ENCODE measurements at places on chromosomes 3 and 15.
A peak's percentile ranks its signal among the peaks of the same experiment; 100 is the strongest.

GRCh38 chr3:179278932-179279693, 28.2 kb upstream of the KCNMB3 start:
- DNase-seq: no peak

DNA sequence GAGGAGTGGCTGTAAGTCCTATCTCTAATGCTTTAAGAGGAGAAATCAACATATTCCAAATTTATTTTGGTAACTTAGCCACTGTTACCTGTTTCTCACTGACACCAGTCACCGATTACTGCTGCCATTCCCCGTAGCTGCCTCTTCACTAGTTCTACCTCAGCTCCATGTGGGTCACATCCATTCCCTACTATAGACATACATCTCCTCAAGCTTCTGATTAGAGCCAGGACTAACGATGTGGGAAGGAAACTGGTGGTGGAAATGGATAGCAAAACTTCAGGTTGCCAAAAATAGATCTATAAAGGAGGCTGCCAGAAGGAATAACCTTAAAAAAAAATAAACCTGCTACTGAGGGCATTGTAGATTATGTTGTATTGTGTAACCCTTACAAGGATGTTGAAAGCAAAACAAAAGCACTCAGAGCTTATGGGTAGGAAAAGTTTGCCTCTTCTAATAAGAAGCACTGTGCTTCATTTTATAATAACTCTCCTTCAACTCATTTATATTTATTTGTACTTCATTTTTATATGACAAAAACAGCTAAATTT, 56.0 kb downstream of the KAT2B start:
- no peak for DNase-seq

- DNase-seq: no peak
Observed at GRCh38 chr15:87582169-87582568, 674.4 kb downstream of the NTRK3 start.

DNA sequence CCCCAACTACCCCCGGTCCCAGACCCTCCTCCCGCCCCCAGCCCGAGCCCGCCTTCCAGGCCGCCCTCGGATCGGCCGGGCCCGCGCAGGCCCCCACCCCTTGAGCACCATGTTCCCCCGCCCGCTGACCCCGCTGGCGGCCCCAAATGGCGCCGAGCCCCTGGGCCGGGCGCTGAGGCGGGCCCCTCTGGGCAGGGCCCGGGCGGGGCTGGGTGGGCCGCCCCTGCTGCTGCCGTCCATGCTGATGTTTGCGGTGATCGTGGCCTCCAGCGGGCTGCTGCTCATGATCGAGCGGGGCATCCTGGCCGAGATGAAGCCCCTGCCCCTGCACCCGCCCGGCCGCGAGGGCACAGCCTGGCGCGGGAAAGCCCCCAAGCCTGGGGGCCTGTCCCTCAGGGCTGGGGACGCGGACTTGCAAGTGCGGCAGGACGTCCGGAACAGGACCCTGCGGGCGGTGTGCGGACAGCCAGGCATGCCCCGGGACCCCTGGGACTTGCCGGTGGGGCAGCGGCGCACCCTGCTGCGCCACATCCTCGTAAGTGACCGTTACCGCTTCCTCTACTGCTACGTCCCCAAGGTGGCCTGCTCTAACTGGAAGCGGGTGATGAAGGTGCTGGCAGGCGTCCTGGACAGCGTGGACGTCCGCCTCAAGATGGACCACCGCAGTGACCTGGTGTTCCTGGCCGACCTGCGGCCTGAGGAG, 472 bp downstream of the CHST14 start:
- no peak for DNase-seq

GRCh38 chr15:85589851-85590250, 204.9 kb downstream of the KLHL25 start:
- no peak for DNase-seq

DNA sequence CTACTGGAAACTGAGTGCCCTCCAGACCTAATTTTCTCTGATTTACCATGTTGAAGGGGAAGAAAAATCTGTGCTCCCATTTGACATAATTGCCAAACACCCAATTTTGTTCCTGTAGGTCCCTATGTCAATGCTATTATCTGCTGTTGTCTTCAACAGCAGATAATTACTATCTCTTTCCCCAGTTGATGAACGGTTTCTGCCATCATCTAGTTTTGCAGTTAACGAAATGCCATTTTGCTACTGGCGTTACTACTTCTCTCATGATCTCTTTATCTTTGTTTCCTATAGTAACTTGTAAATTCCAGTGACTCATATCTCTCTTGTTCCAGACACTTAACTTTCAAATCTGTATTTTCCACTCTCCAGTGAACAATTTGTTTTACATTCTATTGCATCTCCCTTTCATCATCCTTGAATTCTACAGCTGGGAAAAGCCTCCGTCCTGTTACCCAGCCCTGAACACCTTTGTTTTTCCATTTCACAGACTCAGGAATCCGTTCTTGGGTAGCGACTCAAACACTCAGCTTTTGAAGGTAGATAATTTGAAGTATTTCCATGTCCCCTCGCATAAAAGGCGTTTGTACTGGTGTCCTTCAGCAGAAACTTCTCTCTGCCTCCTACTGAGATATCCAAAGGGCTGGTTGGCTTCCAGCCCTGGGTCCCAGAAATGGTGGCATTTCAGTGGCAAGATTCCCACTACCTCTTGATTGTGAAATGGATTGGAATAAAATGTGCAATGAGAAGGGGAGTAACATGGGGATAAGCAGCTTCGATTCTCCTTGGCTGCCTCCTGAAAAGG, 111.7 kb downstream of the FOXB1 start:
- no peak for DNase-seq

GRCh38 chr3:47901280-47901833, 98.4 kb downstream of the DHX30 start:
- no peak for DNase-seq

DNA sequence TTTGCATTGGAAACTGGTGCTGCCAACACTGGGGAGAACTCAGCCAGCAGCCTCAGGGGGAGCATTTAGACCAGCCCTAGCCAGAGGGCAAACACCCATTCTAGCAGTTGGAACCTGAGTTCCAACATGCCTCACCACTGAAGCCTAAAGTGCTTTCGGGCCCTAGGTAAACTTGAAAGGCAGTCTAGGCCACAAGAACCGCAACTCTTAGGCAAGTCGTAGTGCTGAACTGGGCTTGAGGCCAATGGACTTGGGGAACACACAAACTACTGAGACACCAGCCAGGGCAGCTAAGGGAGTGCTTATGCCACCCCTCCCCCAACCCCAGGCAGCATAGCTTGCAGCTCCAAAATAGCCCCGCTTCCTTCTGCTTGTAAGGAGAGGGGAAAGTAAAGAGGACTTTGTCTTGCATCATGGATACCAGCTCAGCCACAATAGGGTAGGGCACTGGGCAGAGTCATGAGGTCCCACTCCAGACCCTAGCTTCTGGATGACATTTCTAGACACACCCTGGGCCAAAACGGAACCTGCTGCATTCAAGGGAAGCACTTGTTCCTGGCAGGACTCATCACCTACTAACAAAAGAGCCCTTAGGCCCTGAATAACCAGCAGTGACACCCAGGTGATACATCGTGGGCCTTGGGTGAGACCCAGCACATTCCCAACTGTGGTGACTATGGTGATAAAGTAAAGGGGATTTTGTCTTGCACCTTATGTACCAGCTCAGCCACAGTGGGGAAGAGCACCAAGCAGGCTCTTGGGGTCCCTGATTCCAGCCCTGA, 37.3 kb upstream of the TEX9 start:
- DNase-seq: no peak

GRCh38 chr3:97899331-97899730, 72.9 kb downstream of the RIOX2 start:
- no peak for DNase-seq

DNA sequence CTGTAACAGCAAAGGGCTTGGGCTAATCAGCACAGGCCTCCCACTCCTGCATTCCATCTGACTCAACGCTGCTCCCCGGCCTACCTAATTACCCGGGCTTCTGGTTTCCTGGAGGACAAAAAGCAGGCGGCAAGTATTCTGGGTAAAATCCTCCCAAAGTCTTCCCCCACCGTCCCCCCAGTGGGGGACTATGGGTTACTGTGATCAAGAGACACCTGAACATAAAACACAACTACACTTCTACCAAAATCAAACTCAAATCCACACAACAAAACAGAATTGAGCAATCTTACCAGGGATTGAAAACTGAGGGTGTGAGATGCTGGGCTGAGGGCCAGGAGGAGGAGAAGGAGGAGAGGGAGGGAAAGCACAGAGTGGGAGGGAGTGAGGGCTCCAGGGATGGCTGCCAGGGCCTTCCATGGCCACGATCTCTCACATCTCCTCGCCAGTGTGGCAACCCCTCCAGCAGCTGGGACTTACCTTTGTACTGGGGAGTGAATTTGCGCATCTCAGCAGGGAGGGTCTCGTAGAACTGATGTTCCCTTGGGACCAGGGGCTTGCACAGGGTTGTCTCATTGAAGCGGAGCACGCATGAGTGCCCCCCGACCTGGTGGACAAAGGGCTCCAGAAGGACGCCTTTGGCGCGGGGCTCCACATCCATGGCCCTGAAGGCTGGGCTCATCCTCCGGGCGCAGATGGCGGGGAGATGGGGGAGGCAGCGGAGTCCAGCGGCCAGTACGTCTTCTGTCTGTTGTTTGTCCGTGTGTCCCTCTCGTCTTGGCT, 9.1 kb upstream of the NCKIPSD start:
- no peak for DNase-seq

DNA sequence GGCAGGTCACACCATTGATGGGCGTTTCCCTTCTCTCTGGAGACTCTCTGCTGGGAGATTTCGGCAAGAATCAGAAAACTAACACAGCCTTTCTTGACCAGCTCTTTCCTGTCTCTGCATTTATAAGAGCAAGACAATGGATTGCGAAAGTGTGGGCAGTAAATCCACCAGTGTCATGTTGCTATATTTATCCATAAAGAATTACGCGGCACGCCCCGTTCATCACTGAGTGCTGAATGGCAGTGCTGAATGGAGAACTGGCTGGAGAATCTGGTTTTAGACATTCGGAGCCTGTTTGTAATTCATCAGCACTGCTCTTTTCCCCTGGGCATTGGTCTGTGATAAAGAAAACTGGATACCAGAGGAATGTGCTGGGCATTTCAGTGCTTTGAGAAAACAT, 2.0 kb upstream of the CEMIP start:
- DNase-seq: no peak

- DNase-seq: no peak
Observed at GRCh38 chr15:76865548-76865991, 39.6 kb downstream of the SCAPER start.

GRCh38 chr3:67171841-67172240, 173.7 kb downstream of the KBTBD8 start:
- no peak for DNase-seq

DNA sequence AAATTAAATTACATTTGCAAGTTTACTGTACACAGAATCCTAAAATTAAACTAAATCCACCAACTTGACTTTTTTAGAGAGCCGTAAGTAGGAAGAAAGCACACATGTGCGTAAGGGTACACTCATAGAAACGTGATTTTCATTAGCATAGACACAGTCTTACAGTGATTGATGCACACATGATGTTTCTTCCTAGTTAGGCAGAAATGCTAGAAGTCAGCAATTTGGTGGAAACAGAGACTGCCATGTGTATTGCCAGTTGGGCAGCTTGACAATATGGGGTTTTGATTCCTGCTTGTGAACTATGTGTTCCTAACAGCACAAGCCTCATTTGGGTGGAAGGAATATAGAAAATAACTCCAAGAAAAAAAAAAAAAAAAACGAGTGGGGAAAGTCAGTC, 878.5 kb downstream of the ROBO1 start:
- DNase-seq: no peak

- DNase-seq: no peak
Observed at GRCh38 chr3:23900744-23901143, 16.0 kb downstream of the NKIRAS1 start.

- peak; percentile 37 for DNase-seq
Observed at GRCh38 chr3:128784232-128784631, 58.2 kb downstream of the RAB7A start.

- no peak for DNase-seq
Observed at GRCh38 chr3:52771334-52771681, 568 bp upstream of the NEK4 start.

DNA sequence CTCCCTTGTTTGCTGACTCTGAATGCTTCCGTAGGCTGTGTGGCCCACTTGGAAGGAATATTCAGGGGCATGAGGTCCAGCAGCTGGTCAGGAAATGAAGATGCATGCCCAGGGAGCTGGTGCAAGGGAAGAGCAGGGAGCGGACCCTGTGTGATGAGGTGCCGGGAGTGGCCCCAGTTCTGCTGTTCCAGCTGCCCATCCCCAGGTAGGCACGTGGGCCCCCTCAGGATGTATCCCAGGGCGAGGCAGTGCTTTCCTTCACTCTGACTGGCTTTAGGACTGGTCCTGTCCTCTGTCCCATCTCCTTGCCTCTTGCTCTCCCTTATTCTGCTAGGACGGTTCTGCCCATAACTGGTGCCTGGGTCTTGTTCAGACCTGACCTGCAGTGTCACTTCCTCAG, 1.1 kb upstream of the FAM3D start:
- DNase-seq: no peak

- peak; percentile 58 for DNase-seq
Observed at GRCh38 chr15:52139599-52140462, 27.3 kb upstream of the BCL2L10 start.

GRCh38 chr15:61047783-61048182, 181.3 kb downstream of the RORA start:
- no peak for DNase-seq

DNA sequence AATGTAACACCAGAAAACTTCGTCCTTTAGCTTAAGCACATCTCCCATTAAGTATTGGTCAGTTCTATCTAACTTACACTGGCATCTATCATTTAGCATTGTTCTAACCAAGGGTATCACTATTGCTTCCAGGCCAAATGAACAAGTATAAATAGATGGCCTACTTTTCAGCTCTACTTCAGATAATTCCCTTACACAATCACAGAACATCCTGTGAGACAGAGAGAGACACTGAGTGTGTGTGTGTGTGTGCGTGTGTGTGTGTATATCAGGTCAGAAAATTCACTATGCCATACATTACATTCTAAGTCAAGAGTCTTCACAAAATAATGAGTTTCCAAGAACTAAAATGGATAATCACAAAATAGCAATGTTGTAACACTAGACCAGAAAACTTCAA, 39.1 kb downstream of the SCAPER start:
- DNase-seq: no peak

DNA sequence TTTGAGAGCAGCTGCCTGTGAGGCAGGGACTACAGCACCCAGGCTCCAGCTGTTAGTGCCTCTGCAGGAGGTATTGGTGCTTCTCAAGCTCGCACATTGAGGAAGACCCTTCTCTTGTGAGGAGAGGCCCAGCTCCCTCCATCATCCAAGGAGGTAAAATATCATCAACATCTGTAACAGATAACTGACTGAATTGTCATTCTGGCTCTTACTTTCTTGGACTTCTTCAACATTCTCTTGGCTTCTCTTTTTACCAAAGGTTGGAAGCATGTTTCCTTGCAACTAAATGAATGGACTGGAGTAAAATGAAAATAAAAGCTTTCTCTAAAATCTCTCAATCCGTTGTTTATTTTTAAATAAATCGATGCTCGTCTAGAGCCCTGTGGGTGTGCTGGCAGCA, 53.1 kb upstream of the PXYLP1 start:
- DNase-seq: no peak

DNA sequence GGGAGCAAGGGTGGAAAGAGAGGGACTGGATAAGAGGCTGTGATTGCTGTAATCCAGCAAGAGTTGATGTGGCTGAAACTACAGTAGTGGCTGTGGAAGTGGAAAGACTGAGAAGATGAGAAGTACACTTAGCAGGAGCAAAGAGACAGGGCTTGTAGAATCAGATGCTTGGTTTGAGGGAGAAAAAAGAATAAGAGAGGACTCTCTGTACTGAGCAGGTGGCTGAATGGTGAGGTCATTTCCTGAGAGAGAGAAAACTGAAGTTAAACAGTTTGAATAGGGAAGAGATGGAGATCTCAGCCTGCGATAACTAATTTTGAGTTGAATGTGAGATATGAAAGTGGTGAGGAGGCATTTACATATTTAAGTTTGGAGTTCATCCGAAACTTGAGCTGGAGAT, 95.8 kb upstream of the SLC25A36 start:
- DNase-seq: no peak
